ENCODE measurements at places on chromosomes 3 and 15.

GRCh38 chr3:33105341-33105948 lies 8.4 kb upstream of the CRTAP start:
- DNase-seq: no peak

DNA sequence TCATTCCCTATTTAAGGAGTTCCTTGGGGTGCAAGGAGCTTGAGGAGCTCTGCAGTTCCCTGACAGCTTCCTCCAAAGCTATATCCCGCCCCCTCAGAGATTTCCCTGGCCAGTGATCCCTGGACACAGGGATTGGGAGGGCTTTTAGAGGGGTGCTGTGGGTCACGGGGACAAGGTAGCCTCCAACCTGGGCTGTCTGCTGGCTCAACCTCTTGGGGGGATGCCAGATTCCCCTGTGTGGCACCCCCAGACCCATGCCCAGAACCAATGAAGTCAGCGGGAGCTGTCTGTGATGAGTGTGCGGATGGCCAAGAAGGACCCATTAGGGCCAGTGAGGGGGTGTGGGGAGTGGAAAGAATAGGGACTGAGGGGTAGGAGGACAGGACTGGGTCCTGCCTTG lies 21.0 kb upstream of the ATP2B2 start:
- DNase-seq: no peak

DNA sequence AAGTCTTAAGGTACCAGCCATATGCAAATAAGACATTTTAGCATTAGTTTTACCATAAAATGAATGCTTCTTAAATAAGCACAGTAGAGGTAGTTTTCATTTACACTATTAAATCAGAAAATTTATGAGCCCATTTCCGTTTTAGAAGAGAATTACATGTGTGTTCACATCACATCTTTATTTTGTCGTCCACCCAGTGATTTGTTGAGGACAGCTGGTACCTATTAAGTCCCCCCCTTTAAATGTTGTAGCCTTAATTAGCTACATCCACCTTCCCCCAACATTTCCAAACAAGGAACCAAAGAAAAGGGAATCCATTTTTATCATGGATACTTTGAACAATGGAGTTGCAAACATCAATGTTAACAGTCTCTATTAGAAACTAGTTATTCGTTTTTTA lies 6.8 kb downstream of the IL17RD start:
- DNase-seq: no peak

DNA sequence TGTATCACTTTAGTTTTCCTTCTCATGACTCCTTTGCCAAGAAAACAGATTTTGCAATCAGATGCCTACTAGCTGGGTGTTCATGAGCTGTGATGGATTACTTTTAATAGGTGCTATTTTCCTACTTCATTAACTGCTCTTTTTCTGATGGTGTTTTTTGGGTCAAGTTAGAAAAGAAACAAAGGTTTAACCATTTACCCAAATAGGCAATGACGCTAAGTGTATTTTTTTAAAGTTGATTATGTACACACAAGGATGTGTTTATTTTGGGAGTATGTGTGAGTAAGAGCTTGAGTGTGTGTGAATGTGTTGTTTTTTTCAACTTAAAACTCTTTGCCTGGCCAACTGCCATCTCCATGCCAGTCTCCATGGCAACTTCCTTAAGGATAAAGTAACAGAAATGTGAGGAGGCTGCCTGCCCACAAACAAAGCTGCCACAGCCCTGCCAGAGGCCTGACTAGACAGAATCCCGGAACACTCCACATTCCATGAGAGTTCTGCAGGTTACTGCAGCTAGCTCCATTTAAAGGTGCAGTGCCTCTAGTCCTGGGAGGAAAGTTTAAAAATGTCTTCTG lies 215.6 kb upstream of the RBMS3 start:
- no peak for DNase-seq

DNA sequence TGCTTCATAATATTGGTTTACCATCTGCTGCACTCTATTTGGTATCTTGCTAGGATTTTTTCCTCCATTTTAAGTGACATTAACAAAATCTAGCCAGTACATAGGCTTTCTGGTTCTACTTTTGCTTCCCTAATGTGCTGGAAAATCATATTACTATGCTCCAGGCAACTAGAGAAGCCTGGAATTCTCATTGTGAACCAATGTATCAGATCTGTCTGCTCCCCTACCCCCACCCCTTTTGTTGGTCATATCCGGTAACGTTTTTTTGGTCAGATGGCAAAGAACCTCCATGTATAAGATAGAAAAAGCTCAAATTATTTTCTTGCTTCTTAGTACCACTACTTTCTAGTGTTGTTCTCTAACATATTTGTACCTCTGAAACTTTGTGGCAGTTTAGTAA lies 17.1 kb downstream of the MAP2K5 start:
- DNase-seq: no peak

DNA sequence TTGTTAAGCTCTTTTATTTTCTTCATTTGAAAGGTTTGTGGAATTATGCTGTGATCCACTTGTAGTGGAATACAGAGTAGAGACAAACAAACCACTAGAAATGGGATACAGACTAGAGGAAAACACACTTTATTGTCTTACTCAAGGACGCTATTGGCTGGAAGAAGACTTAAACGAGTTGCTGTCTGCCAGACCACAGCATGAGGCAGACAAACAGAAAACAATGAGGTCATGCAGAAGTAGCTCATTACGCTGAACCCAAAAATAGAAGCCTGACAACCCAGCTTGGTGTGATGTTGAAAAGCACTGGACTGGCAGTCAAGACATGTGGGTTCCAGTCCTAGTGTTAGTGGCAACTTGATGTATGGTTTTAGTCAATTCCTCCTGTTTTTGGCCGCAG lies 62.4 kb upstream of the P3H2 start:
- DNase-seq: no peak

GRCh38 chr3:185983495-185984141 lies 45.8 kb upstream of the TRA2B start:
- DNase-seq: peak; percentile 80

- no peak for DNase-seq
Measured at GRCh38 chr3:135871311-135871710, 94.2 kb upstream of the PPP2R3A start.

DNA sequence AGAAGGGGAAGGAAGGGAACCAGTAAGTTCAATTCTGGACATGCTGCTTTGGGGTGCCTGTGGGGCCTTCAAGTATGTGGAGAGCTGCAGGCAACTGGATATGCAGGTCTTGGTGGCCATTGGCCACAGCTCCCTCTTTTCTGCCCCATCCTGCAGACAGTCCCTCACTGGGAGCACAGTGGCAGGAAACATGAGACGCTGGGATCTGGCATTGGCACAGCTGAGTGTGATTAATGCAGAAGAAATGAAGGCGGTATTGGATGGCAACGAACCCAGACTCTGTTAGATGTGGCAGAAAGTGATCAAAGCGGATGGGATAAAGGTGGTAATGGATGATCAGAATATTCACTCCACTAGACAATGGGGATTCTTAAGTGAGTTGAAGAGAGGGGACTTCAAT lies 23.2 kb upstream of the VPS8 start:
- DNase-seq: no peak

DNA sequence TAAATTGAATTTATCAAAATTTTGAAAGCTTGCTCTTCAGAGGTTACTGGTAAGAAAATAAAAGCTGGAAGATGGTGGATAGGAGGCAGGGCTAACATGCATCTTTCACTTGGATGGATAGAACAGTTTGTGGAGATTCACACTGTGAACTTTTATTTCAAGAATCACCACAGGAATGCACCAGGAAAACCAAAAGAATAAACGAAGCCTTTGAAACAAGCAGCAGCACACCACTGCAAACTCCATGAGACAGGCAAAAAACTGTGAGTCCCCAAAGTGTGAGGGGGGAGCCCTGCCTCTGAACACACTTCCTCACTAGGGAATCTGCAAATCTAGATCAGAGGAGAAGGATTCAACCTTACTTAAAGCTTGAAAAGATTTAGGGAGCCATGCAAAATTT lies 122.2 kb downstream of the RTP4 start:
- DNase-seq: no peak

- peak; percentile 94 for DNase-seq
Measured at GRCh38 chr3:125433091-125433534, 58.0 kb upstream of the ZNF148 start.

GRCh38 chr3:4581920-4582611 lies 88.9 kb downstream of the ITPR1 start:
- peak; percentile 67 for DNase-seq

GRCh38 chr3:64915778-64916177 lies 228.0 kb upstream of the ADAMTS9 start:
- no peak for DNase-seq

DNA sequence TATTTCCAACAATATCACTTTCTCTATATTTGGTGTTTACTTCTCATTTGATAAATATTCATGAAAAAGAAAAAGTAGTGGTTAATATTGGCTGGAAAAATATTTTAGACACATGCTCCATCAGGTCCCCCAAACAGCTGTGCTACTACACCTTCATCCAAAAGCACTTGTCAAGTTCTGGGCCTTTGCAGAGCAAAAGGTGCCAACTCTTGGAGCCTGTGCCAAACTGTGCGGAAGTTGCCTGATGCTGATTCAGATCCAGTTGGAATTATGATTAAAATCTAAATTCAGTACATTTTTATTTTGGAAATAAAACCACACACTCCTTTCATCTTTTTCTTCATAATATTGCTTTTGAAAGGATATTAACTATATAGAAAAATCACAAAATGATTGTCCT lies 1497.4 kb upstream of the CADM2 start:
- DNase-seq: no peak

DNA sequence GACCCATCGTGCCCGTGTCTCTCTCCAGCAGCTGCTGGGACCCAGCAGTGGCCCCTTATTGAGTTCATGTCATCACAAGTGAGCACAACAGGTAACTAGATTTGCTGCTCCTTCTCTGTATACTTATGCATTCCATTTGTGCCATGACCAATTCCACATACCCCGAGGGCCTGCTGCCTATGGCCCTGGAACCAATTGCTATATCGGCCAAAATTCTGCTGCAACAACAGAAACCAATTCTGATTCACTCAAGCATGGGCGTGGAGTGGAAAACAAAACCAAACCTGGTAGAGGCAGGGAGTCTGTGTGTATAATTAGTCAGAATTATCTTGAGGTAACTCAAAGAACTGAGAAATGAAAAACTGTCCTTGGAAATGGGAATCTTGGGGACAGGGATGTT lies 516.6 kb downstream of the EPHB1 start:
- DNase-seq: no peak

DNA sequence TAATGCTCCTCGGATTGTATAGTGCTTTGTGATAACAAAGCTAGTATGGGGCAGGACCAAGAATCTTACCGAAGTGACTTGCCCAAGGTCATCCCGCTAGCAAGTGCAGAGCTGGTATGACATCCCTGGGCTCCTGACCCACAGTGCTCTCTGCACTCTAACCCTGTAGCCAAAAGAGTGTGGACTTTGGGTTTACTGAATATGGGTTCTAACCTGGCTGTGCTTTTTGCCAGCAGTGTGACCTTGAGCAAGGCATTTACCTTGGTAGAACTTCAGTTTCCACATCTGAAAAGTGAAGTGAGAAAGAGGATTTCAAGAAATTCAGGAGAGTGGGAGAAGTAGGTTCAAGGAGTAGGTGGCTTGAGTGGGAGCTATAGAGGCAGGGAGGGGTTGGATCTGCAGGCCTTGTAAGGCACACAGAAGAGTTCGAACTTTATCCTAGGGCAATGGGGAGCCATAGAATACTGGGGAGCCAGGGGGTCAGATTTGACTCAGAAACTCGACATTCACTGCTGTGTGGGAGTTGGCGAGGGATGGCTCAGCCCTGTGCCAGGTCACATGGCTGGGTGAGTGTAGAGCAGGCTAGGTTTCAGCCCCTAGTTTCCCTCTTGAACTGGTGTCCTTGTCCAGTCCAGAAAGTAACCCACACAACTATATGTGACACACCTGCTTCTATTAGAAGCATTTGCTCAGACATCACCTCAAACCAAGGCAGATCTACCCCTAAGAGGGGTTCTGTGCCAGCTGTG lies 91.9 kb downstream of the RPLP1 start:
- DNase-seq: no peak

DNA sequence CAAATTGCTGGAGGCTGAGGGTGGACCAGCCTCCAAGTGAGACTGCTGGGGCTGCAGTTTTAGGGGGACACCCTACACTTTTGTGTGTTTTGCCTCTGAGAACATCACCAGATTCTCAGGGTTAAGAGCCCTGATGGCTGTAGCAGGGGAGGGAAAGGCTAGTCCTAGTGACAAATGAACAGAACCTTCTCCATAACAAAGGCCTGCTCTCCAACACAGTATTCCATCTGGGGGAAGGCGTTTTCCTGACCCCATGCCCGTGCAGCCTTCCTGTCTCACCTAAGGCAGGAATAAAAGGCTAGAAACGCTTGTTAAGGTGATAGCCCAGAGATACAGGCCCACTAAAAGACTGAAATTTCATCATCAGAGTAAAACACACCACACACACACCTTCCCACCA lies 50.2 kb upstream of the NSMCE3 start:
- DNase-seq: no peak

DNA sequence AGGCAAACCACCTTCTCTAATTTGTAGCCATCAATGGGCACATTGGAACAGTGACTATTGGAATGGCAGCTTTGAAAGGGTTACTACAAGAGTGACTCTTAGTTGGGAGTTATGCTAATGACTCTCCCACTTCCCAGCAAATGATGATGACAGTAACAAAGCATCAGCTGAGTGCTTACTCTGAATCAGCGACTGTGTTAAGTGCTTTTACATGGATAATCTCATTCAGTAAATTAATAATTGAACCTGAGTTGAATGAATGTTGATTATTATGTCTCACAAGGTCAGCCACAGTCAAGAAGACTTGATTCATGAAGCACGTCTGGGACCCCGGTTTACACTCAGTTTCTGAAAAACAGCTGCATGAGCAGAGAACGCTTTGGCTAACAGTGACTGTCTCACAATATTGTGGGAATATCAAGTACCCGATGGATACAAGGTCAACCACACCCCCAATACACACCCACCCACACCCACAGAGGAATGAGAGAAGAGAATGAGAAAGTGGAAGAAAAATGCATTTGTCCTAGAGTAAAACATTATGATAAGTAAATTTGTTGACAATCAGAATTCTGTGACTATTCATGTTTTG lies 242.0 kb upstream of the FEZF2 start:
- no peak for DNase-seq

GRCh38 chr3:38731522-38731921 lies 82.0 kb upstream of the SCN5A start:
- no peak for DNase-seq

DNA sequence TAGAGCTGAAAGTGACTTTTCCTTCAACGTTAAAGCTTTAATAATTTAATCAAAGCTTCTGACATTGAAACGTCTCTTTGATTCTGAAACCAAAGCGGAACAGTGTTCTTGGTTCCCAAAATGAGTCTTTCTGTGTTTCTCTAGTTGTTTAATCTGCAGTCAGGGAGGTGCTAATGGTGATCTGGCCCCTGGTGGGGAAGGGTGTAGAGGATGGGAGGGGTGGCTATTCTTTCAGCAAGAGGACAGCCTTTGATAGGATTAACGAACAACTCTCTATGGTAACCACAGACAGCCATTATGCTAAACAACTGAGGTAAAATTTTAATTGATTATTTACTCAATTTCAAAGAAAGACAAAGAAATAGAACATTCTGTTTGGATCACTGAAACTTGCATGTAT lies 79.9 kb upstream of the CADPS start:
- DNase-seq: no peak

DNA sequence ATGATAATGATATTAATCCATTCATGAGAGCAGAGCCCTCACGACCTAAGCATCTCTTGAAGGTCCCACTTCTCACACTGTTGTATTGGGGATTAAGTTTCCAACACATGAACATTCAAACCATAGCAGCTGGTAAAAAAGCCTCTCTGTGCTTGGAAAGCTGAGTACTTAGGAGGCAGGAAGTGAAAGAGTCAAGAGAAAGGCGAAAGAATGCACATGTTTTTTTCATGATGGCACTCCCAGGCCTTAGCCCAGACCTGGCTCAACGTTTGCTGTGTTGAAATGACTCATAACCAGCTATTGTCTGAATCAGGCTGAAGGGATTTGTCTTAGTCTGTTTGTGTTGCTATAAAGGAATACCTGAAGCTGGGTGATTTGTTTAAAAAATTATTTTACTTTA lies 84.4 kb upstream of the RGMA start:
- no peak for DNase-seq
